NT2/D1 (cell line): ENCODE measurements at places on chromosomes 1 and 21.

- no peak for DNase-seq
Measured at GRCh38 chr1:235919127-235919832, 52.6 kb upstream of the LYST start.

- no peak for DNase-seq
Measured at GRCh38 chr1:199157494-199157893, 518.7 kb downstream of the PTPRC start.

GRCh38 chr1:112767646-112768045, 52.5 kb upstream of the PPM1J start:
- DNase-seq, result no peak

DNA sequence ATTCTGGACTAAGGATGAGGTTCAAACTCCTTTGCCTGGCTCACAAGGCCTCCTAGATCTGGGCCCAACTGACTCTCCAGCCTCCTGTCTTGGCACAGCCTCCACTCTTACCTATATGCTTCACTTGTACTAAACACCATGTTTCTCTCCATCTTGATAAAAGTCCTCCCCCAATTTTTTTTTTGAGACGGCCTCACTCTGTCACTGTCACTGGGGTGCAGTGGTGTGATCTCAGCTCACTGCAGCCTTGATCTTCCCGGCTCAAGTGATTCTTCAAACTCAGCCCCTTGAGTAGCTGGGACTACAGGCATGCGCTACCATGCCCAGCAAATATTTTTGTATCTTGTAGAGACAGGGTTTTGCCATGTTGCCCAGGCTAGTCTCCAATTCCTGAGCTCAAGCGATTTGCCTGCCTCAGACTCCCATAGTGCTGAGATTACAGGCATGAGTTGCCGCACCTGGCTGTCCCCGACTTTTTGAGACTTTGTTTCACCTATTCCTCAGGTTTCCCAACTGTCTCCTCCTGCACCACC, 39.7 kb downstream of the CD34 start:
- DNase-seq, result no peak

DNA sequence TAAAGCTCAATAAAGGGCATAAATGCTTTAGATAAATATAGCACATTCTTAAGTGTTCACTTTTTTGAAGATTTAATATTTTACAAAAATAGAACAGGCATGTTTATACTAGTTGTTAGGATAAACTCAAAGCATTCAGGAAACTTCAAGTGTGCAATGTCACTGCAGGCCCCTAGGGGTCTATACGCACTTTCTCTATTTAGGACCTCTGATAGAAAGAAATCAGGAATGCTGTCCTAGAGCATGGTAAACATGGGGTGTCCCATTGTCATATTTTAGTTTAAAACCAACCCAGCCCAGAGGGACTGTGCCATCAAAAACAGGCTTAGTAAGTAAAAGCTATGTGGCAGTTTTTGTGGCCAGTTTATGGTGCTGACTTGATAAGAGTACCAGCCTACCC, 102.2 kb downstream of the BARHL2 start:
- DNase-seq, result no peak

DNA sequence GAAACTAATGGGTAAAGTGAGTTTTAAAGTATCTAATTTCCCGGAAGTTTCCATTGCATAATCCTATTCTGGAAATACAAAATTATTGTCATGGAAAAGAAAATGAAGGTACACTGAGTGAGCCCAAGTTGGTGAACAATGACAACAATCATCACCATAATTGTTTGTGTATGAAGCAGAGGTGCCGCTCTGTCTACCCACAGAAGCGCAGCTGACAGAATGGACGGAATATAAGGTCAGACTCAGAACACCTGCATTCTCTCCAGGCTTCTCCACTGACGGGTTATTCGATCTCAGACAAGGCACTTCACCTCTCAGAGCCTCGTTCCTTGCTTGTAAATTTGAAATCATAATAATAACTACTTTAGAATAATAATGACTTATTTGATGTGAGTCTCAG, 99.1 kb upstream of the NGF start:
- DNase-seq, result no peak

- no peak for DNase-seq
Measured at GRCh38 chr21:33022828-33023573, 2.7 kb upstream of the OLIG2 start.

GRCh38 chr1:246004301-246004700, 502.8 kb downstream of the SMYD3 start:
- DNase-seq, result no peak

DNA sequence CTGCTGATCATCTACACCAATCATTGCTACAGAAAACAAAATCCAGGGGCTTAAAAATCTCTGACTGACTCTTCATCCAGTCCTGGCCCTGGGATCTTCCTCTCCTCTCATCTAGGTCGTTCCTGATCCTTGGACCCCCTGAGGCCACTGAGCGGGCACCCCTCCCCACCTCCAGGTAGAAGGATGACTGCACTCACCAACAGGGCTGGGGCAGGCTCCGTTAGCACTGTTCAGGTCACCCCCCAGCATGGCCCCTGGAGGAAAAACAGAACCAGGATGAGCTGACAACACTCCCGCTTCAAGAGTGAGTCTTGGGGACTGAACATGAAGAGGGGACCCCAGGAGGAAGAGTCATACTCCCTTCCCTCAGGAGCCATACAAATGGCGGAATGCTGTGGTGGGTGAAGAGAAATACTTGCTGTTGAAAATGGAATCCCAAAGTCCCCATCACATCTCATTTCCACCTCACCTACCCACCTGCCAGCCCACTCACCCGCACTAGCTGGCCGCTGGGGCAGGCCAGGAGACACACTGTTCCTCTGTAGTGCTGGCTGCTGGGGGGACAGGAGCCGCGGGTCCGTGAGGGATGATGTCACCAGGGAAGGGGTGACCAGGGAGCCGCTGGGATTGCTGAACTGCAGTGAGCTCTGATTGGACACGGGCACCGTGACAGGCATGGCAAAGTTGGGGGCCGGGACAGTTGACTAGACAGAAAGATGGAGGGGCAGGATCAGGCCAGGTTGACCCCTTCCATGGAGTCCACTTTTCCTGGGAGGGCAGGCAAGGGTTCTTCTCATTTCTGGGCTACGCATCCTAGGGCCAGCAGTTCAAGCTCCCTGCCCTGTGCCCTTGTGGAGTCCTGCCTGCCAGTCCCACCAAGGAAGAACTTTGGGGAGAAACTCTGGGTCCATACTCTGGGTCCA, 21.2 kb downstream of the MEF2D start:
- no peak for DNase-seq
